ENCODE measurements at places on chromosomes 12 and 14. TPM values are rescaled to one million over a fixed set of nuclear protein-coding genes. Genes with fewer than 3 reads are reported as not detected.

The RDH12 gene
- total RNA-seq: 0.09 TPM

The RNASE7 gene
- total RNA-seq: not detected

The LRRC10 gene
- total RNA-seq: not detected

The EIF2S3B gene
- total RNA-seq: 0.88 TPM

The TSPAN31 gene
- 16.7 TPM for total RNA-seq

The CFAP54 gene
- 1.2 TPM for total RNA-seq

The CYP46A1 gene
- 0.09 TPM for total RNA-seq

The CLEC9A gene
- not detected for total RNA-seq

The TRHDE gene
- 0.23 TPM for total RNA-seq
